ENCODE measurements at places on chromosomes 7 and 10.

- no peak for DNase-seq
Observed at GRCh38 chr10:23171232-23171876, 20.8 kb upstream of the PTF1A start.

- no peak for DNase-seq
Observed at GRCh38 chr7:93279541-93279940, 47.4 kb downstream of the VPS50 start.

- no peak for DNase-seq
Observed at GRCh38 chr7:156515911-156516790, 124.4 kb upstream of the RNF32 start.

GRCh38 chr7:122901250-122901649 lies 15.0 kb upstream of the CADPS2 start:
- no peak for DNase-seq

DNA sequence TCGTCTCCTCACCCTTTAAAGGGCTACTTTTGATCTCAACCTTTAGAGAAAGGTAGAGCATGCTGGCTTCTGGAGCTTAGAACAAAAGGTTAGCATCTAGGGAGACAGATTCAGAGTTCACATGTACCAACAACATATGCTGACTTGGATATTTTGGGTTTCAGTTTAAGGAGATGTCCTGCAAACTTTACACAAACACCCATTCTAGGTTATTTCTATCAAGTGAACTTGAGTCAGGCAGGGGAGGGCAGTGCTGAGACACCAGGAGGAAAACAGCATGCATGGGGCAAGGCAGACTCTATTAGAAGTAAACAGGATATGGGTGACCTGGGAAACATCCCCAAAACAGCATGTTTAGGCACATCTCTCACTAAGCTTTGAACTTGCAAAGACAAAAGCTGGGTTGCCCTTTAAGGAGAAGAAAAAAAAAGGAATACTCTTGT lies 43.8 kb downstream of the ARL4A start:
- DNase-seq: peak; percentile 4

DNA sequence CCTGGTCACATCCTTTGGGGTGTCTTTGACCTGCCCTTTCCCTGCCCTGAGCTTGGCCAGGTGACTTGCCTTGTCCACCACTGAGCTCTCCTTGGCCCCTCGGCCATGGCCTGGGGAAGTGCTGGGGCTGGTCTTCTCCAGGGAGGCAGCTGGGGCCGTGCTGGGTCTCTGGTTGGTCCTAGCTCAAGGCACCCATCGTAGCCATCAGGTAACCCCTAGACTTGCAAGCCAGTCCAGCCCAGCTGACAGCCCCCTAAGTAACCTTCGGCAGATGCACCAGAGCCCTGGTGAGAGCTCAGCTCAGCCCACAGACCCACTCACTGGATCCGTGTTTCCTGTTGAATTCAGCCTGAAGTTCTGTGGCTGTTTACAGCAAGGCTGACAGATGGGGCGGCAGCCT lies 176.2 kb upstream of the SHH start:
- no peak for DNase-seq

GRCh38 chr10:88783724-88784123 lies 18.8 kb upstream of the LIPM start:
- no peak for DNase-seq

- no peak for DNase-seq
Observed at GRCh38 chr7:19991936-19992335, 218.5 kb upstream of the TMEM196 start.

- DNase-seq: no peak
Observed at GRCh38 chr7:42154173-42154572, 82.8 kb downstream of the GLI3 start.

GRCh38 chr10:130461631-130462030 lies 325.4 kb downstream of the GLRX3 start:
- DNase-seq: no peak

- no peak for DNase-seq
Observed at GRCh38 chr7:30411173-30411572, 67.4 kb downstream of the NOD1 start.

DNA sequence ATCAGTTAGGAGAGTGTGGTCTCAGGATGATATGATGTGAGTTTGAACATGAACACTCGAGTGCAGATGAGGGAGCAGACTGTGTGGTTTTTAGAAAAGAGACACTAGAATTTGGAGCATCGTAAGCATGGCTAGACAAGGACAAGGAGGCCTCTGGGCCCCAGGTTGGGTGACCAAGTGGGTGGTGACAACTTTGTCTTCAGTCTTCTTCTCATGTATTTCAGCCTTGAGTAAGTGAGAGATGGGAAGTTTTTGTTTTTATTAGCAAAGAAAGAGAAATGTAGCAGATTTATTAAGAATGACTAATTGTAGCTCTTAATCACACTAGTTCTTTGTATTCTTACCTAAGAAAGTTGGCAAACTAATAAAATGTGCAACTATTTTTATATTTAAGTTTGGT lies 16.3 kb downstream of the TES start:
- no peak for DNase-seq

GRCh38 chr10:78782441-78782840 lies 286.3 kb upstream of the ZMIZ1 start:
- no peak for DNase-seq

DNA sequence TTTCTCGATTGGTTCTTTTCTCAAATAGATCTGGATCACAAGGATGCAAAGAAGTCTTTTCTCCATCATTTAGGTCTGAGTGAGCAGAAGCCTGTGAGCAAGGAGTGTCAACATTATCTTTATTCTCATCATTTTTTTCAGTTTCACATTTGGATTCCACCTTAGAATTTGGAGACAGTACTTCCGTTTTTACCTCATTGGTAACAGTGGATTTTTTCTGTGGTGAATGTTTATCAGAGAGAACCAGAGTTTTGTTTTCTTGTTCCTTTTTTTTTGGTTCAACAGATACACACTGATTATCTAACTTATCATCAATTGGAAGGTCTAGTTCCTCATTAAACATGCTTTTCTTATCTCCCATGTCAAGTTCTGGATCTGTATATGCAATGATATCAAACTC lies 151.3 kb downstream of the GALNT11 start:
- DNase-seq: no peak

DNA sequence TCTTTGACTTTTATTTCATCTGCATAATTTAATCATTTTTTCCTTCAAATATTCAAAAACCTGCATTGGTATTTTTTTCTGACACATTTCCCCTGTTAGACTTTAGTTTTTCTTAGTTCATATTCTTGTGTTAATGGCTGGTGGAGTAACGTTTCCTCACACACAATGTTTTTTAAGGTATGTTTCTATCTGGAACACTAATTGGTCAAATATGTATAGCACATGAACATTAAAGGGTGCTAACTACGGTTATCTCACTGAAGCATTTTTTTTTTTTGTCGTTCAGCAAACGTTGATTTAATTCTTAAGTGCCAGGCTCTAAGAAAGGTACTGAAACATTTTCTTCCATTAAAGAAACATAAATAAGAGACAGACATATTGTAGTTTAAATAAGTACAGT lies 87.7 kb downstream of the PTPRZ1 start:
- no peak for DNase-seq

- DNase-seq: peak; percentile 69
Observed at GRCh38 chr10:1420661-1421362, 316.5 kb downstream of the ADARB2 start.

DNA sequence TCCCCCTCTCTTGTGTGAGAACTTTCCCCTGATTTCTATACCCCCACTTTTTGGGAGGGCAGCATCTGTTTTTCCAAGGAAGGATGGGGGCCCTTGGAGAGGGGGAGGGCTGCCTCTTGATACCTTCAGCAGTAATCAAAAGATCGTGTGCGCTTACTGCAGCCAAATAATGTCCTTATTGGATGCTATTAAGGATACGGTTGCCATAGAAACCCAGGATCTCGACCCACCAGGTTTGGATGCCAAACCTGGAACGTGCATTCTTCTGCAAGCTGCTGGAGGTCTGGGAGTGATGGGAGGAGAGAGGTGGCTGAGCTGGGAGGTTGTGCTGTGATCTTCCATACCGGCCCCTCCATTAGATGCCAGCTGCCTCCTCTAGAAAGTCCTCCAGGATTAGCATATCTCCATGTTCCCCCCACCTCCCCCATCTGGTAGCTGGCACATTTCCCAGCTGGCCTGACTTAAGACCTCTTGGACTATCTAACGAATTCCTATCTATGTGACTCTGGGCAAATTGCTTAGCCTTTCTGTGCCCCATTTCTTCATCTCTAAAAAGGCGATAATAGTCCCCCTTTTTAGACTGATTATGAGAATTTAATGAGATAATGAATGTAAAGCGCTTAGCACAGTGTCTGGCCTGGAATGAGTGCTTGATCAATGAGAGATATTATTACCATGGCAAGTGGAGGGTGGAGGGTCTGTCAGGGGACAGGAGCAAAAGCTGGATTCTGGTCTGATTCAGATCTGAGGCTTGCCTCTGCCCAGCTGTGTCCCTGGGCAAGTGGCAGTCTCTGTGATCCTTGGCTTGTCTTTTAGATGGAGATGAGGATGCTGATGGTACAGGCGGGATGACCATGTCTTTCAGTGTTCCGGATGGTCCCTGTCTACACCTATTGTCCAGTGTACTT lies 78.5 kb upstream of the PCBD1 start:
- no peak for DNase-seq

- DNase-seq: peak; percentile 48
Observed at GRCh38 chr7:108146070-108146842, 16.1 kb upstream of the LAMB4 start.

DNA sequence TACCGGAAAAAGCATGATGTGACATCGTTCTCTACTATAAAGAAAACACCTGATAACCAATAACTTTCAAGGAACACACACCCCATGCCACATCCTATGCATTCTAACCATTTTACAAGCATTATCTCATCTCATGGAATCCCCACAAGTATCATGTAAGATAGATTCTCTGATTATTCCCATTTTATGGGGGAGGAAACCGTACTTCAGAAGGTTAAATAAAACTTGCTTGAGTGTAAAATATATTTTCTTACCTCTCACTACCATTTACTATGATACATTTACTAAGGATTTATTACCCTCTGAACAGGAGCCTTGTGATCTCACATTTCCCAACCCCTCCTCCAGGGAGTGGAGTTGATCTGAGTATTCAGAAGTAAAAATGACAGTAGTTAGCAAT lies 522.7 kb downstream of the CNTNAP2 start:
- DNase-seq: no peak

GRCh38 chr7:3649678-3650440 lies 348.8 kb downstream of the SDK1 start:
- DNase-seq: no peak

- DNase-seq: no peak
Observed at GRCh38 chr7:157876469-157877285, 539.9 kb downstream of the DNAJB6 start.

DNA sequence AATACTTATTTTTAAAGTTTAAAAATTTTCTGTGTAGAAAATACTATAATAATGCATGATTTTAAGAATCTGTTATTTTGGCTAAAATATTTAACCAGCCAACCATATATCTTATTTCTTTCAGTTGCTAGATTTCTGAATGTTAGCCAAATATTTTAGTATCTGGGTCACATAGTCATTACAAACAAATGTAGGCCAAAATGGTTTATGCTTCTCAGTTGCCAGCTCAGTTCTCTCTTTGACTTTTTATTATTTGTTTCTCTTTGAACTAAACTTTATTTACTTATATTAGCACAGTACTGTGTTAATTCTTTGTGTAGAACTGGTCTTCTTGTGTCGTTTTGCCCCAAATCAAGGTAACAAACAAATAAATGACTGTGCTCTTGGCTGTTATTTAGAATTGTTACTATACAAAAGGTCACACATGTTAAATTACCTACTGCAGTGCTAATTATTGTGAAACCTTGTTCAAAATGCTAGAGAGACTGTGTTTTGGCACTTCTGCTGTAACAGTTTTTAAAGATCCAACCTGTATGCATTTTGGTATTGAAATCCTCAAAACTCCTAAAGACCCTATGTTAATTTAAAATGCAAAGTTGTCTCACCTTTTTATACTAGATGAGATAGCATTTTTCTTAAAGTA lies 39.8 kb downstream of the ZEB1 start:
- DNase-seq: no peak

DNA sequence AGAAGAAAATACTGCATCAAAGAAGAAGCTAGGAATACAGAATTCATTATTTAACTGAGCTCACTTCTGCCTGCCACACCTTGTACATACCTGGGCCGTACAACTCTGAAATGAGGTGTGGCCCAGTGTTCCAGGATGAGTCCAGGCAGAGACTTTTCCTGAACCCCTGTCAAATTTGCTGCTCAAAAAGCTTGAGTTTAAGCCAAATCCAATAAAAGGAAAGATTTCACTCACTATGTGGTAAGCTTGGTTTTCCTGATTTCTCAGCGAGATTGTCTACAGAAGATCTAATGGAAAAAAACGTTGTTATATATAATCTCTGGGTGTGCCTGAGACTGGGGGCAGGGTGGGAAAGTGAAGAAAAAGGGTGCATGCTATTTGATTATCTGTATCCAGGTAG lies 72.1 kb upstream of the EGFR start:
- no peak for DNase-seq

- DNase-seq: no peak
Observed at GRCh38 chr10:74518061-74518460, 308.3 kb upstream of the KAT6B start.

DNA sequence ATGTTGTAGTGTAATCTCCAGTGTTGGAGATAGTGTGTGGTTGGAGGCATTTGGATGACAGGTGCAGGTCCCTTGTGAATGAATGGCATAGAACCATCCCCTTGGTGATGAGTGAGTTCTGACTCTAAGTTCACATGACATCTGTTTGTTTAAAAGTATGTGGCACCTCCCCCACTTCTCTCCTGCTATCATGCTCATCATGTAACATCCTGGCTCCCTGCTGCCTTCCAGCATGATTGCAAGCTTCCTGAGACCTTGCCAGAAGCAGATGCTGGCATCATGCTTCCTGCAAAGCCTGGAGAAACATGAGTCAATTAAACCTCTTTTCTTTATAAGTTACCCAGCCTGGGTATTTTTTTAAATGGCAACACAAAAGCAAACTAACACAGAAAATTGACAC lies 499.0 kb upstream of the SEMA3D start:
- no peak for DNase-seq

- DNase-seq: peak; percentile 34
Observed at GRCh38 chr7:140478246-140479061, 851 bp downstream of the MKRN1 start.

- no peak for DNase-seq
Observed at GRCh38 chr10:4001811-4002210, 216.8 kb upstream of the KLF6 start.

DNA sequence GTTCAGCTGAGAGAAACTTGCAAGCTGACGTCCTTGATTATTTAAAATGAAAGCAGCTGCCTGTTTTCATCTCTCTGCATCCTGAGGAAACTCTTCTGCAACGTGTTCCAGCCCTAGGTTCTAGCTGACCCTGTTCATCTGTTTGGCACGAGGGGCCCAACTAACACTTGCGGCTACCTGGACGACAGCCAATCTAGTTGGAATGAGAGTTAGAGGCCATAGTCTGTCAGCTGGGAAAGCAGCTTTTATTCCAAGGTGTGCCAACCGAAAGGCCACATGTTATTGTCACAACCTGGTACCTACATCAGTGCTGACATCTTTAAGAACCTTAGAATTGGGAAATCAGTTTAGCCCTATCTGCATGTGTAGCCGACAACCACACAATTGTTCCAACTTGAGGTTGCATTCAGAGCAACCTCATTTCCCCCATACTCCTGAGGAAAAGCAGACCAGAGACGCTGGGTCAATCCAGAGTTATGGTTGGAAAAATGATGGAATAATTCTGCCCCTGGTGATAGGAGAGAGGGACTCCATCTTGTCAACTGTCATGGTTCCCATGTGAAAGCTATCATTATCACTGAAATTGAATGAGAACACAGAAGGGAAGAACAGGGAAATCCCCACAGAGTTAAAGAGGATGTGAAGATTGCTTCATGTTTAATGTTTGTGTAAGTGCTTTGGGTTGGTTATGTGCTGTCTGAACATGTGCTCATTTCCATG lies 121.6 kb downstream of the EGFR start:
- no peak for DNase-seq

- DNase-seq: no peak
Observed at GRCh38 chr10:132687893-132688579, 97.9 kb downstream of the NKX6-2 start.
